ENCODE measurements at places on chromosomes 5 and 9.

- DNase-seq = no peak
These were observed 399.3 kb upstream of the CDH9 start for GRCh38 chr5:27437594-27438200.

DNA sequence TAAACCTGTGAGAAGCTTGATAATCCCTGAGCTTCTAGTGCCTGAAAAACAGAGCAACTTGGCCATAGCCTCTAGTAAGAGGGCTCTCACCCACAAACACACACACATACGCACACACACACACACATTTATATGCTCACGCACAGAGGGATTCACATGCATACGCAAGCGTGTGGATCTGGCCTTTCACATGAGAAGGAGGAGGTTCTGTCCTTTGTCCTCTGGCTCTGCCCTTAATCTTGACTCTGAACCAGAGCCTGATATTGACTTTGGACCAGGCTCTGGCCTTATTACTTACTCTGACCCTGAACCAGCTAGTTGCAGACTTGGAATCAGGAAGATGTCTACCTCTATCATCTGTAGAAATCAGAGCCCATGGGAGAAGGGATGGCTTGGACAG lies 10.0 kb upstream of the P4HA2 start:
- DNase-seq = no peak

GRCh38 chr5:32595118-32595517 lies 9.8 kb downstream of the SUB1 start:
- DNase-seq = no peak

- DNase-seq = no peak
These were observed 225.4 kb upstream of the DAB2 start for GRCh38 chr5:39650008-39650762.

DNA sequence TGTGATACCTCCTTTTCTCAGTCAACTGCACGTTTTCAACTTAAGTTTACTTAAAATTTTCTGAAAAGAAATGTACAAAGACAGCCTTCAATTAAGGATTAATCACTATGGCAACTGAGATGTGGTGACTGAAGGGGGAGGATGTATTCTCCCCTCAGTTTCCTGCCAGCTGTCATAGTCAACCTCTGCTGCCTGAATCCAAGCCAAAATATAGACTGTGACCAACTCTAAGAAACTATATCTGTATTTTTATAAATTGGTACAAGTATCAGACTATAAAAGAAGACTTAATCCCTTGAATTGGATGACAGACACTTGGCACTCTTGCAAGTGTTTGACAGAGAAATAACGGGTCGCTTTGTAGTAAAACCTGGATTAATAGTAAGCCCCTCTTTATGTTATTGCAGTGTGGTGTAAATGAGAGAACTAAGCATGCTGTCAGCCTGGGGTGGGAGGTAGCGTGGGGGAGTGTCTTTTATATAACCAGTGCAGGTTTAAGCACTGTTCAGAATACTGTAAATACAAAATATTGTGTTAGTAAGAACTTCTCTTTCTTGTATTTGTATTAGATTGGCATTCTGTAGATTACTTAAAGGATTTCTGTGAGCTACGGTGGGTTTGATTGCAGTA lies 106.4 kb downstream of the ERCC6L2 start:
- DNase-seq = no peak
